Naive B cell (primary cell): ENCODE measurements at places on chromosomes 13 and 19.

- DNase-seq: no peak
Observed at GRCh38 chr13:112978561-112979405, 9.8 kb downstream of the MCF2L start.

DNA sequence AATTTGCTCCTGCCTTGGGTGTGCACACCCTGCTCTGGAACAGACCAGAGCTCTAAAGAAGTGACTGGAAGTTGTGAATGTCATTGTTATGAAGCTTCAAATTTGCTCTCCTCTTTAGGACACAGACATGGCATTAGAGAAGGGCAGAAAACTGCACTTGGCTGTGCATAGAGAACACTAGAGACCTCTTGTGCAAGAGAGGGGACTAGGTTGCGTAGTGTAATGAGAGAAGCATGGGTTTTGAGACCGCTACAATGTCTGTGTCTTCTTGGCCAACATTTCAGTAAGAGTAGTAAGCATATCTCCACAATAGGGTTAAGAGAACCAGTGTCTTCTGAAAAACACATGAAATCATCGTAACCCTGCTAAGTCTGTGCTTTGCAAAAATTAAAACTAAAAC lies 423.3 kb downstream of the SPRY2 start:
- DNase-seq: no peak

GRCh38 chr19:21133633-21134032 lies 8.2 kb upstream of the ZNF431 start:
- no peak for DNase-seq

DNA sequence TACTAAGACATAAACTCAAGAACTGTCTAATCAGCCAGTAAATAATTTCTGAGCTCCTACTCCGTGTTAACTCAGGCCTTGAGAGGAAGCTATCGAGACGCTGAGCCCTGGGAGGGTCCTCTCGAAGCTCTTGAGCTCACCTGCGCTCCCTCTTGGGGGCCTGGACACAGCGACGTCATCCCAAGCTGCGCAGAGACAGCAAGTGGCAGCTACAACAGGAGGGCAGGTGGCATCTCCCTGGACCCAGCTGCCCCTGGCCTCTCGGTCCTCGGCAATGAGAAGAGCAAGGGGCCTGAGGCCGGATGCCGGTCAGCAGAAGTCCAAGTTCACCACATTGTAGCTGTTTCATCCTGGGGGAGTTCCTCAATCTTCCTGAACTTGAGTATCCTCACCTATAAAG lies 30.5 kb upstream of the TUBGCP3 start:
- DNase-seq: no peak

GRCh38 chr13:95540888-95541287 lies 11.6 kb upstream of the CLDN10 start:
- no peak for DNase-seq

GRCh38 chr19:29807870-29808405 lies 3.9 kb upstream of the CCNE1 start:
- DNase-seq: no peak

- DNase-seq: no peak
Observed at GRCh38 chr13:75704927-75705288, 68.8 kb downstream of the LMO7 start.

DNA sequence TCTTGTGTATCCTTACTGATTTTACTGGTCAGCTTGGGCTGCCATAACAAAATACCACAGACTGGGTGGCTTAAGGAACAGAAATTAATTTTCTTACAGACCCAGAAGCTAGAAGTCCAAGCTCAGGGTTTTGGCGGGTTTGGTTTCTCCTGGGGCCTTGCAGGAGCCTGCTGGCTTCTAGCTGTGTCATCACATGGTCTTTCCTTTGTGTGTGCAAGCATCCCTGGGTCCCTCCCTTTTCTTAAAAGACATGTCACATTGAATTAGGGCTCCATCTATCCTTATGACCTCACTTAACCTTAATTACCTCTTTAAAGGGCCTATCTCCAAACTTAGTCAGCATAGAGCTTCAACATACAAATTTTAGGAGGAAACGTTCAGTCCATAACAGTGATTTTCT lies 23.4 kb downstream of the UBAC2 start:
- no peak for DNase-seq

- DNase-seq: peak; percentile 55
Observed at GRCh38 chr19:17327654-17328516, 6.8 kb downstream of the ANO8 start.

DNA sequence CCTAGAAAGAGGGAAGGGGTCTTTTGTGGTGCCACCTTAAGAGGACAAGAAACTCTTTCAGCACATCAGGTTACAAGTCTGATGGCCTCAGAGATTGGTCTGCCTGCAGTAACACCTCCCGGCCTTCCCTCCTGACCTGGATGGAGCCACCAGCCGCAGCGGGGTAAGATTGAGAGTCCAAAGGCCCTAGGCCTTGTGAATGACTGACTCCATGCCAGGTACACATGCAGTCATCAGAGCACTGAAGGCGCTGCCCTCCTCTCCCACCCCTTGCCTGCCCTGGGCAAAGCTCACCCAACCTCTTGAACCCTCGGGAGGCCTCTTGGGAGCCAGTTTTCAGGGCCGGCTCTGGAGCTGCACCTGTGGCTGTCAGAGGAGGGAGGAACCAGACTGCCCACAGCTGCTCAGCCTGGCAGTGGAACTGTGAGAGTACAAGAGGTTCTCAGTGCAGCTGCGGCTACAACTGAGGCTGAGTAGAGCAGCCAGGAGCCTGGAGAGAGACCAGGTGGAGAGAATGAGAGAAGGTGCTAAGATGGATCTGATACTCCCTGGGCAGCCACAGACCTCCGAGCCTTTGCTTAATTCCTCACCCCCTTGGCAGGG lies 23.8 kb upstream of the C13orf42 start:
- DNase-seq: no peak

DNA sequence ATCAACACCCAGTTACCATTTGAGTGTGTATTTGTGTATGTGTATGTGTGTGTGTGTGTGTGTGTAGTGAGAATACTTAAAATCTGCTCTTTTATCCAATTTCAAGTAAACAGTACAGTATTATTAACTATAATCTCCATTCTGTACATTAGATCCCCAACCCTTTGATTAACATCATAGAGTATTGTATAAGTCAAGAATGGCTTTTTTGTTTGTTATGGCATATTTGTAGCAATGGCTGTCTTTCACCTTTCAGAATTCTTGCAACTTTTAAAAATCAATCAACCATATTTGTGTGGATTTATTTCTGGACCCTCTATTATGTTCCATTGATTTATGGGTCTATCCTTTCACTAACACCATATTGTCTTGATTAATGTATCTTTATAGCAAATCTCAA lies 779.3 kb upstream of the MIR17HG start:
- no peak for DNase-seq

- DNase-seq: no peak
Observed at GRCh38 chr19:40205760-40206159, 12.4 kb downstream of the TTC9B start.
